ENCODE measurements at places on chromosomes 12 and 14. TPM values are rescaled to one million over a fixed set of nuclear protein-coding genes. Genes with fewer than 3 reads are reported as not detected.

CD9 gene
- total RNA-seq: 5.7 TPM

ACRBP gene
- total RNA-seq: 2.6 TPM

IL31 gene
- total RNA-seq: not detected

GRCh38 chr12:102958073-102958829, 777 bp downstream of the ASCL1 start:
- peak overlapping the region; percentile 49 for H3K4me3 ChIP-seq
- no peak for DNase-seq
- H3K27ac ChIP-seq: no peak overlapping the region
- peaks cover 86% of the 10 kb centered on the region for H3K27me3 ChIP-seq
- peaks cover 39% of the 10 kb centered on the region for H3K4me1 ChIP-seq
- peaks cover 2% of the 10 kb centered on the region for H3K36me3 ChIP-seq

GRCh38 chr12:45182511-45182910, 33.4 kb upstream of the ANO6 start:
- no peak for DNase-seq
- no peaks in the 10 kb centered on the region for H3K27me3 ChIP-seq
- H3K27ac ChIP-seq: no peak overlapping the region
- no peaks in the 10 kb centered on the region for H3K4me1 ChIP-seq

DNA sequence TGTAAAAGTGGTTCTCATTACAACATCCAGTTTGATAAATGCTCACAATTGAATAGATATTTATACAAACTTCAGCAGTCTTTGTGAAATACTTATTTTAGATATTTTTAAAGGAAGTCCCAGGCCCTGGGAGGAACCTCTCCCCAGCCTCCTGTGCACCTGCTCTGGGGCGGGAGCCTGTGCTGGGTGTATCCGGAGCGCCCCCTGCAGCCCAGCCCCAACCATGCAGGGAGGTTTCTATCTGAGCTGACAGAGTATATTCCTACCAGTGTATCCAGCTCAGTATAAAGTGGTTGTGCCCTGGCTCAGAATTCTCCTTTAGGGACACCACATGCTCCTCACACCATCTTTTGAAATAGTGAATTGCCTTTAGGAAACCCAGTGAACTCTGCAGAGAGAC, 851.8 kb downstream of the TMEM121 start:
- H3K27ac ChIP-seq: no peak overlapping the region
- H3K27me3 ChIP-seq: peaks cover 26% of the 10 kb centered on the region
- H3K4me3 ChIP-seq: no peak overlapping the region
- no peaks in the 10 kb centered on the region for H3K36me3 ChIP-seq
- DNase-seq: peak; percentile 41
- H3K4me1 ChIP-seq: peaks cover 20% of the 10 kb centered on the region

ANKRD33 gene
- not detected for total RNA-seq

GRCh38 chr12:42761601-42762350, 172.2 kb upstream of the PRICKLE1 start:
- DNase-seq: no peak
- H3K27me3 ChIP-seq: peaks cover 2% of the 10 kb centered on the region
- H3K4me1 ChIP-seq: no peaks in the 10 kb centered on the region
- H3K27ac ChIP-seq: no peak overlapping the region
- no peaks in the 10 kb centered on the region for H3K36me3 ChIP-seq

DNA sequence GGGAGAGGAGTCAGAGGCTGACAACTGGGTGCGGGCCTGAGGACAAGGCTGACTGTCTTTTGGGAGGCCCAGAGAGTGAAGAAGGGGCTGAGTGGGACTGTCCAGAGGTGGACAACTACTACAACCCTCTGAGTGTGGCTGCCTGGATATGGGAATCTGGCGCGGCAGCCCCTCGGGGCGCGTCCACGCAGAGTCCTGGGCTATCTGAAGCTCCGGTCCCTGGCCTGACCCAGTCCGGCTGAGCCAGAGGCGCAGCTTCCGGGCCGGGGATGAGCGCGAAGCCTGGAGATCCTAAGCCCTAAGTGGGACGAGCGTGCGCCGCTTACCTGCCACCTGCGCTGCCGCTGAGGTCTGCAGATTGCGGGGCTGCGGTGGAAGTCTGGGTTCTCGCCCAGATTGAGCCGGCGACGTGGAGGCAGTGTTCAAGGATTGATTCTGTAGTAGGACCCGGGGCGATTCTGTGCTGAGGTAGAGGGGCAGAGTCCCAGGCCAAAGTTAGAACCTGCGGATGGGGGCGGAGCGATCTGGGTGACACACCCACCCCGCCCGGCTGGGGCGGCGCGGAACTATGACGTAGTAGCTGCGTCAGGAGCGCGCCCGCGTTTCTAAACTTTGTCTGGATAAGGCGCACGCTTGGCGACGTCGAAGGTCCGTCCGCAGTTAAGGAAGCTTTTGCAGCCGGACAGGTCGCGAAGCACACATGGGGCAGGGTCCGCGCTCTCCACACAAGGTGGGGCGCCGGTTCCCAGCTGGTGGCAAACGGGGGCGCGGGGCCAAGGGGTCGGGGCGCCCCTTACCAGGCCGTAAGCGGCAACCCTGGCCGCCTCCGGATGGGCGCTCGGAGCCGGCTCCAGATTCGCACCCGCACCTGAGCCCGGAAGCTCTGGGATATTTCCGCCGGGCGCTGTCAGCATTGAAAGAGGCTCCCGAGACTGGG, at the start of the genes DHRS1 and NOP9:
Gene DHRS1, minus strand, starts transcription at position 526 of the 937 bp plus-strand sequence. CDS start 674 bp downstream, outside the sequence.
Gene NOP9, plus strand, starts transcription at position 596 of the 937 bp plus-strand sequence. Its CDS starts 105 bp downstream, at position 701.
- H3K36me3 ChIP-seq: peaks cover 45% of the 10 kb centered on the region
- peak within 1 kb of the TSS; percentile 93 for H3K27ac ChIP-seq
- H3K4me3 ChIP-seq: peak within 1 kb of the TSS; percentile 89
- peaks cover 53% of the 10 kb centered on the region for H3K4me1 ChIP-seq

ACVRL1 gene
- total RNA-seq: not detected

GRCh38 chr12:25459541-25459951, 93.5 kb downstream of the LMNTD1 start:
- H3K27ac ChIP-seq: no peak overlapping the region
- DNase-seq: no peak
- peaks cover 6% of the 10 kb centered on the region for H3K27me3 ChIP-seq
- no peaks in the 10 kb centered on the region for H3K36me3 ChIP-seq

RERG gene
- total RNA-seq: 0.17 TPM

DNA sequence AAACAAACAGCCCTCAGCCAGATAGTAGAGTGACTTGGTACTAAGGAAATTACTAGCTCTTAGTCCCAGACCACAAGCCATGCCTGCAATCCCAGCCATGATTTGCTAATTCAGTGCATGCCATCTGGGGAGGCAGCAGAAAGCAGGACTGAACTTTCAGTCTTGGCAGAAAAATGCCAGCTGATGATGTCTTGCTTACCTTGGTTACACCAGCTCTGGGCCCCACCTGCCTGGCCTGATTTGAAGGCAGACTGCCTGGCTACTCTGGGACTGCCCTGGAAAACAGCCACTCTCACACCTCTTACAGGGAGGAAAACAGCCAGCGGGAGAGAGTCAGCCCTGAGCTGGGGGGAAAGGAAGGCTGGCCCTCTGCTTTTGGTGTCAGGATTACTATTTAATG, 4.6 kb upstream of the UNC119B start:
- H3K27ac ChIP-seq: no peak overlapping the region
- H3K27me3 ChIP-seq: no peaks in the 10 kb centered on the region
- peaks cover 13% of the 10 kb centered on the region for H3K36me3 ChIP-seq
- no peak overlapping the region for H3K4me3 ChIP-seq
- no peak for DNase-seq

TCL1B gene
- total RNA-seq: not detected

DNA sequence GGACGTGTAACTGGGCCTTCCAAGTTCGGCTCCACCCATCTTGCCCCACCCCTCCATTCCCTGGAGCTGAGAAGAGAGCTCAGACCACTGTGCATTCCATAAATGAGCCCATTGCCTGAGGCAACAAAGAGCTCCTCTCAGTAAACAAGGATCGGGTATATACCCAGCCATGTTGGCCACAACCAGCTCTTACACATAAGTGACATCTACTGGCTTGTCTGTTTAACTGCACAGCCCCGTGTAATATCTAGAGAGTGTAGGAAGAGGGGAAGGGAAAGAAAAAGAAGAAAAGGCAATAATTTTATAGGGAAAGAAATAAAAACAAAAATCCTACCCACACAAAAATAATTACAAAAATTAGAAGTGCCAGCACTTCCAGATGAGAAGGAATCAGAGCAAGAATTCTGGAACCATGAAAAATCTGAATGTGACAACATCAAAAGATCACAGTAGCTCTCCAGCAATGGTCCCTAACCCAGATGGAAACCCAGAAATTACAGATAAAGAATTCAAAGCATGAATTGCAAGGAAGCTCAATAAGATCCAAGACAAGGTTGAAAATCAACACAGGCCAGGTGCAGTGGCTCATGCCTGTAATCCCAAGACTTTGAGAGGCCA, 308.1 kb downstream of the RPAP3 start:
- DNase-seq: peak; percentile 63
- H3K4me1 ChIP-seq: peaks cover 66% of the 10 kb centered on the region
- peaks cover 38% of the 10 kb centered on the region for H3K36me3 ChIP-seq
- no peak overlapping the region for H3K4me3 ChIP-seq

KRT76 gene
- not detected for total RNA-seq

DNA sequence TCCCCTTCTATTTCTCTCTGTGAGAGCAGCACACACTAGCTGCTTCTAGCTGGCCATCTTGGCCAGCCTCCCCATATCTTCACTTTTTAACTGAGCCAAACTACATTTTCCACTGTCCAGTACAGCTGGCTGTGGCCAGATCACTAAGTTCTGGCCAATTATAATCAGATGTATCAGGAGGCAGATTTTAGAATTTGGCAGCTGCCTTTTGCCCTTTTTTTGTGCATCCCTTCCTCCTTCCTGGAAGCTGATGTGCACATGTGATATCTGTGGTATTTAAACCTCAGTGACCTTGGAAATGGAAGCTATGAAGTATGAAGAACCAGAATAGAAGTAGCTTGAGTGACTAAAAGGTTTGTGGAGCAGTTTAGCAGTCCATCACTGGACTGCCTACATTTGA, 49.8 kb upstream of the ANO6 start:
- no peak overlapping the region for H3K27ac ChIP-seq
- no peaks in the 10 kb centered on the region for H3K4me1 ChIP-seq
- no peak overlapping the region for H3K4me3 ChIP-seq
- DNase-seq: no peak
- peaks cover 16% of the 10 kb centered on the region for H3K27me3 ChIP-seq
- no peaks in the 10 kb centered on the region for H3K36me3 ChIP-seq

KLHL33 gene
- 0.15 TPM for total RNA-seq

- no peak within 1 kb of the TSS for H3K27ac ChIP-seq
- no peaks in the 10 kb centered on the region for H3K36me3 ChIP-seq
- DNase-seq: no peak
- peaks cover 42% of the 10 kb centered on the region for H3K27me3 ChIP-seq
- peaks cover 1% of the 10 kb centered on the region for H3K4me1 ChIP-seq
These were observed at the start of gene PDZRN4 for GRCh38 chr12:41188058-41188840. Gene PDZRN4, plus strand, starts transcription at chr12:41188320.

MGAT4C gene
- total RNA-seq: not detected

TTC5 gene
- total RNA-seq: 23.5 TPM

GRCh38 chr12:77087427-77087826, 22.1 kb upstream of the E2F7 start:
- no peak overlapping the region for H3K27ac ChIP-seq
- no peak for DNase-seq
- H3K36me3 ChIP-seq: no peaks in the 10 kb centered on the region
- peaks cover 2% of the 10 kb centered on the region for H3K27me3 ChIP-seq

DNA sequence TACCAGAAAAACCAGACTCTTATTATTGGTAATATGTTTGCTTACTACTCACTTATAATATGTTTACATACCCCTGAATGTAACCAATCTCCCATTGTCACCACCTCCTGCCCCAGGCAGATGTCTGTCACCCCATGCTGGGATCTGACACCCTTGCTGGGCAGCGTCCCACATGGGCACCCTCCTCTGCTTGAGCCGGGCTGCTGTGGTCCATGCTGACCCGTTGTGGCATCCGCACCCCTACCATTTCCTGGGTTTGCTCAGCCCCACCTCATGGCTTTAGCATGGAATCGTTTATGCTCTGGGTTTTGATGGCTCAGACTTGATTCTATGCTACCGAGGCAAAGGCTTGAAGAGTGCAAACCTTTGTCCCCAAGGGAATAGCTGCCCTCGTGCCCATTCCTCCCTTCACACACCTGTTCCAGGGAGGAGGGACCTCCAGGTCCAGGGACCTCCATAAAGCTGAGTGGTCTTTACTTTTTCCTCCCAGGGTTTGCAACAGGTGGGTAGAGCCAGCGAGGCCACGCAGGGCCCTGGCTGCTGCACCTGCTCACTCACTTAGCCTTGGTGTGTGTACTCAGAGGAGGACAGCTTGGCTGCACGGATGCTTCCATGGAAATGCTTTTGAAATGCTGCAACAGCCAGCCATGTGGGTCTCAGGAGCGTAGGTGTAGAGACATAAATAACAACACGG, 68.7 kb downstream of the PRMT8 start:
- H3K27ac ChIP-seq: no peak overlapping the region
- H3K4me1 ChIP-seq: no peaks in the 10 kb centered on the region
- no peaks in the 10 kb centered on the region for H3K36me3 ChIP-seq

PRB2 gene
- not detected for total RNA-seq

- H3K27ac ChIP-seq: no peak overlapping the region
- H3K27me3 ChIP-seq: no peaks in the 10 kb centered on the region
- no peaks in the 10 kb centered on the region for H3K4me1 ChIP-seq
- no peaks in the 10 kb centered on the region for H3K36me3 ChIP-seq
These were observed 130.2 kb downstream of the TSHR start for GRCh38 chr14:81085596-81085995.

DNA sequence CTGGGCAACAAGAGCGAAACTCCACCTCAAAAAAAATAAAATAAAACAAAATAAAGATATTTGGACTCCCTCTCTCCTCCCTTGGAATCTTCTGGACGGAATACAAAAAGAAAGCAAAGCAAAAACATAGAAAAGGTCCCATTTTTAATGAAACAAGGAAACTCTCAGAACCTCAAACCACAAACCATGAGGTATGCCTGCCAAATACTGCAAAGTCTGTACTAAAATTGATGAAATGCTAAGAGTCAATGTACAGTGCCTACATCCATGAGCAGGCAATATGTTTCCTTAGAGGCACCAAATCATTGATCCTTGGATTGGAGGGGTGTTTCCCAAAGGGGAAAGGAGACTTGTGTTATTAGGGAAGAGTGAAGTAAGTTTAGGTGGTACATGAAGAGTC, 8.2 kb upstream of the RPS6KA5 start:
- H3K27me3 ChIP-seq: no peaks in the 10 kb centered on the region
- peaks cover 66% of the 10 kb centered on the region for H3K4me1 ChIP-seq
- peak overlapping the region; percentile 88 for H3K27ac ChIP-seq
- DNase-seq: peak; percentile 43
- H3K36me3 ChIP-seq: peaks cover 42% of the 10 kb centered on the region

DNA sequence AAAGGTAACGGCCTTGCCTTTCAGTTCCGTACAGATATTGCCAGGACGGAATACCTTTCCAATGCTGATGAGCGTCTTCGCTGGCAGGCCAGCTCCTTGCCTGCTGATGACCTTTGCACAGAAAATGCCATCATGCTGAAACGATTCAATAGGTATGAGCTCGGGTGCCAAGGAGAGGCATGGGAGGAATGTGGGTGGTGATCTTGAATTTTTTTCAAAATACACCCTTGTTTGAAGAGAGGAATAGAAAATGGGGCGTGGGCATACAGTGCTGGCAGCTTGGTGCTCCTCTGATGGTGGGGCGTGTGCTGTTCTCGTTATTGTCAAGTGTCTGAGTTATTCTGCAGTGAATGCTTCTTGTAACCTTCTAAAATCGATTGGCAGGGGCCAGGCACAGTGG, 52.5 kb downstream of the HSP90AA1 start:
- H3K36me3 ChIP-seq: peaks cover 70% of the 10 kb centered on the region
- no peak overlapping the region for H3K4me3 ChIP-seq
- no peaks in the 10 kb centered on the region for H3K27me3 ChIP-seq
- H3K4me1 ChIP-seq: no peaks in the 10 kb centered on the region
- no peak overlapping the region for H3K27ac ChIP-seq

Measured in activated CD4-positive, alpha-beta T cell treated with anti-CD3 and anti-CD28 coated beads, Interleukin-2, amount 10 ng/mL, durations not matched to agents 7 days and 5 days (primary cell).